ENCODE measurements at places on chromosomes 1 and 21.

DNA sequence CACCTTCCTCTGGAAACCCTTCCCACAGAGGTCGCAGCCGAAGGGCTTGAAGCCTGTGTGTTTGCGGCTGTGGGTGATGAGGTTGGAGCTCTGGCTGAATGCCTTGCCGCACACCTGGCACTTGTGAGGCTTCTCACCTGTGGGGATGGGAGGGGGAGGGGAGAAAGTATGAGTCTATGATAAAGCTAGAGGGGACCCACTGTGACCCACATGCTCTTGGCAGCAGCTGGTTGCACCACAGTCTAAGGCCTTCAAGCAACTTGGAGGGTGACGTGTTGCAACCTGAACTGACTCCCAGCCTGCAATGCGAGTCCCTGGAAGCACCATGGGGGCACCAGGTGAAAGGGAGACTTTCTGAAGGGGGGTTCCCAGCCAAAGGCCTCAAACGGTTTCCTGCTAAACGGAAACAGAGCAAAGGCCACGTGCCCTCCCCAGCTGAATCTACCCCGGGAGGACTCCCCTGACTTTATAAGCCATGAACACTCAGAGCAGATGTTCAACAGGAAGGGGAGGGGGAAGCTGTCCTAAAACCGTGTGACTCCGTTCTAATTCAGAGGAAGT lies 10.6 kb downstream of the GFI1 start:
- DNase-seq, result no peak

DNA sequence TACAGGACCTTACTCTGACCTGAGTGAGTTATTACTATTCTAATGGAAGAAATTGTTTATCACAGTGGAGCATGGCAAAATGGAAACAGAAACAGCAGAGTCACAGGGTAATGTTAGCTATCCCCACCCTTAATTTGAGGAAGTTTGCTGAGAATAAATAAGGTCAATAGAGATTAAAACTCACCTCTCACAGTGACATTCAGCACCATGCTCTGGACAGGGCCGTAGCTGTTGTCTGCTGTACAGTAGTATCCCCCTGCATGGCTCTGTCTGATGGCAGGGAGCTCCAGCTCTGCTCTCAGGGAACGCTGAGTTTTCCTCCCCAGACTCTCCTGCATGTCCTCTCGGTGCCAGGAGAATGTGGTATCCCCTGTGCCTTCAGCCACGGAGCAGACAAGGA lies 11.9 kb downstream of the FCRL4 start:
- no peak for DNase-seq

DNA sequence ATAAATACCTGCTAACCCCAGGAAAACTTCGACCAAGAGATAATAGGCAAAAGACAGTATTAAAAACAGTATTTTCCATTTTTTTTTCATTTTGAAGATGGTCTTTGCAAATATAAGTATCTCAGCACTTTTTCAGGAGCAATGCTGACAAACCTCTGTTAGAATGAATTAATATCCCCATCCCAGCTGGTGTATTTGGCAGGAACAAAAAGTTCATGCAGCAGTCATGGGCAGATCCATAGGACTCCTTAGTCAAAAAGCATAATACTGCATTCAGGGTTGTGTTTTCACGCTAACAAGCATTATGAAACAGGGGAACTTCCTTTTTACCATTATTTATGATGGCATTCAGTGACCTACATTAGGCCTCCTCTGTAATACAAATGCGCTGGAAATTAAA lies 344.0 kb downstream of the ST6GALNAC3 start:
- DNase-seq, result no peak

DNA sequence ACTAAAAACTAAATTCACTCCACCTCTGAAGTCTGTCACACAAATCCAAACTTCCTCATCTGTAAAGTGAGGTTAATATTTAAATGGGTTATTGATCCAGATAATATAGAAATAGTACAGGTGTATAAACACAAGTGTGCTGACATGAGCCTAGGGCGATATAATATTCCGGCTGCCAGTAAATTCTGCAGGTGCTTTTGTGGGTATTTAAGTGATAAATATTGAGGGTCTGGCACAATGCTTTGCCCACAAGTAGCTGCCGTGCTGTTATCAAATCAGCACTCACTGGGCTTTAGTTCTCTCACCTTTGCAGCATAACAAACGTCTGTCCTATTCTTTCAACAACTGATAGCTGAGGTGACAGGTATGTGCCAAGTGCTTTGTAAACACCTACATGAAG lies 7.6 kb downstream of the PABPC4 start:
- no peak for DNase-seq

- no peak for DNase-seq
Observed at GRCh38 chr21:42223826-42224575, 5.1 kb downstream of the ABCG1 start.

GRCh38 chr1:184970691-184971161 lies 3.6 kb downstream of the NIBAN1 start:
- no peak for DNase-seq

- DNase-seq, result no peak
Observed at GRCh38 chr1:156504438-156504813, 3.9 kb upstream of the MEF2D start.

- peak; percentile 81 for DNase-seq
Observed at GRCh38 chr1:41919764-41920397, 1.2 kb upstream of the HIVEP3 start.

Measured in cerebellar nuclear complex (tissue), 1 donor.